ENCODE measurements at places on chromosomes 1 and 21. TPM values are rescaled to one million over a fixed set of nuclear protein-coding genes. Genes with fewer than 3 reads are reported as not detected.

Gene CHD5
- 0.07 TPM for total RNA-seq

Gene FAM72A
- 5.6 TPM for total RNA-seq

Gene CLCA4
- total RNA-seq, result not detected

- no peak for DNase-seq
Observed at GRCh38 chr1:1075148-1075935, 1.2 kb upstream of the RNF223 start.

DNA sequence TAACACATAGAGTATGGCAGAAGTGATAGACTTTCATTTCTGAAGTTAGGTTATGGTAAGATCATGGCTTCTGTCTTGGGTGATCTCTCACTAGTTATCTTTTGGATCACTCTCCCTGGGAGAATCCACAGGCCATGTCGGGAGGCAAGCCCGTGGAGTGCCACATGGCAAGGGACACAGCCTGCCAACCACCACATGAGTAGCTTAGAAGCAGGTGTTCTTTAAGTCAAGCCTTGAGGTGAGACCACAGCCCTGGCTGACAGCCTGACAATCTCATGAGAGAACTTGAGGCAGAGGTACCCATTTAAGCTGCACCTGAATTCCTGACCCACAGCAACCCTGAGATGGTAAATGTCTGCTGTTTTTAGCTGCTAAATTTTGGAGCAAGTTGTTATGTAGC is 130.4 kb downstream of the KCNN3 start:
- DNase-seq, result no peak

- DNase-seq, result peak; percentile 46
Observed at GRCh38 chr1:22978299-22978698, 5.6 kb upstream of the LACTBL1 start.

DNA sequence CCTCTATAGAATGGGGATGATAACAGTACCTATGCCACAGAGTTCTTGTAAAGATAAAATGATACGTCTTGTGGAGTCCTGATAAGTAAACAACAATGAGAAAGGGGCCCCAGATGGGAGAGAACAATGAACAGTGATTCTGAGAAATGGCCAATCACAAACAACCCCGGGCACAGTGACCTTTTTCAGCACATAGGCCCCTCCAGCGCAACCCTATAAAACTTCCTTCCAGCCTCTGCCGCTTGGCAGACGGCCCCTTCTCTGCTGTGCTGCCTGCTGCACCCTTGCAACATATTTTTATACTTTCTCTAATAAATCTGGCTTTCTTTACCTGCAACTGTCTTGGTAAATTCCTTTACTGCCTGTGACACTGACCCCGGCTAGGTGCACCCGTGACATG is 8.9 kb downstream of the RCAN1 start:
- no peak for DNase-seq
